ENCODE measurements at places on chromosomes 1 and 21.
A peak's percentile ranks its signal among the peaks of the same experiment; 100 is the strongest.

DNA sequence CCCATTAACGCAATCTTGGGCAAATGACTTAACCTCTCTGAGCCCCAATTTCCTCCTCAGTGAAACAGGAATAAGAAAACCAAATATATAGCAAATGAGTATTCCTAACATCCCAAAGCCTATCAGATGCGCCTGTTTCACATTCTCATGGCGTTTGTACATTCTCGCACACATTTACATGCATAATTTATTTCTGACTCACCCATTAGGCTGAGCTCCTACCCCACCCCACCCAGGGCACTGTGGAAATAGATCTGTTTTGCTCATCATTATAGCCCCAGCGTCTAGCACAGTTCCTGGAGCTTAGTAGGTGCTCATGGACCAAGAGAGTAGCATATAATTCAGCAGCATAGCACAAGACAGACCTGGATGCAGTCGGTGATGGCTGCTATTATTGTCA is 146.1 kb upstream of the VANGL1 start:
- H3K27me3 ChIP-seq, result no peaks in the 10 kb centered on the region
- H3K36me3 ChIP-seq, result no peaks in the 10 kb centered on the region
- no peak overlapping the region for H3K27ac ChIP-seq
- no peak for DNase-seq
- no peaks in the 10 kb centered on the region for H3K4me1 ChIP-seq
- no peak overlapping the region for H3K4me3 ChIP-seq

GRCh38 chr1:193926956-193927355 is 740.5 kb upstream of the B3GALT2 start:
- no peaks in the 10 kb centered on the region for H3K36me3 ChIP-seq

DNA sequence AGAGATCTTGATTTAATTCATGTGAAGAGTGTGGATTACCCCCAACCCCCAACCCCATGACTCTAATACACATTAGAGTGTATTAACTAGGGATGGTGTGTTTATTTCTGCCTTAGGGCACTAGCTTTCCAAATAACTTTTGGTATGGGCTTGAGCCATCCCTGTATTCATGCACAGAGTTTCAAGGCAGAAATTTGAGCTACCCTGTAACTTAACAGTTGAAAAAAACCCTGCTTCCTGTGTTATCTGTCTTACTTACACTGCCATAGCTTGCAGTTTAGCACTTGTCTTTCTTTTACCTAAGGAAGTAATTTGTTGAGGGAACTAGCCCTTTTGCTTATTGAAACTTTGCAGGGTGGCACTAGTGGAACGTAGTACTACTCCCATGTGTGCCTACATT is 6.3 kb downstream of the SRSF11 start:
- H3K27ac ChIP-seq, result no peak overlapping the region
- no peaks in the 10 kb centered on the region for H3K27me3 ChIP-seq
- H3K4me3 ChIP-seq, result no peak overlapping the region
- peaks cover 83% of the 10 kb centered on the region for H3K36me3 ChIP-seq
- DNase-seq, result no peak

- H3K4me3 ChIP-seq, result no peak overlapping the region
- no peaks in the 10 kb centered on the region for H3K36me3 ChIP-seq
- no peaks in the 10 kb centered on the region for H3K27me3 ChIP-seq
- no peak for DNase-seq
Observed at GRCh38 chr1:19517017-19517416, 31.7 kb upstream of the CAPZB start.

DNA sequence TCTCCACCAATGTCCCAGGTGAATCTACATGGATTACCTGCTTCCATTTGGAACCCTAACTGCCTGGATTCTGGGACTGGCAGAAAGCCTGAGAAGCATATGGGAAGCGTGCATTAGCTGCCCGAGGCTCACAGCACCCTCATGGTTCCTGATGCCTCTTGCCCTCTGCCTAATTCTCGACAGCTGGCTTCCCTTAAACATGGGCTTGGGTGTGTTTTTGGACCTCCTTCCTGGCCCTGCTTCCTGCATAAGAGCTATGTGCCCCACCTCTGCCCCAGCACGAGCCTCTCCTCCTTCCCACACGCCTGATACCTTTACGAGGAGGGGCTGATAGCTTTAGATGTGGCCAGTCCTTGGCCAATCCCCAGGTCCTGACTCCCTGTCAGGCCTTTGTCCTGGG is 152.4 kb upstream of the HMGB4 start:
- H3K4me1 ChIP-seq, result no peaks in the 10 kb centered on the region
- H3K4me3 ChIP-seq, result no peak overlapping the region
- DNase-seq, result no peak
- H3K27me3 ChIP-seq, result no peaks in the 10 kb centered on the region

DNA sequence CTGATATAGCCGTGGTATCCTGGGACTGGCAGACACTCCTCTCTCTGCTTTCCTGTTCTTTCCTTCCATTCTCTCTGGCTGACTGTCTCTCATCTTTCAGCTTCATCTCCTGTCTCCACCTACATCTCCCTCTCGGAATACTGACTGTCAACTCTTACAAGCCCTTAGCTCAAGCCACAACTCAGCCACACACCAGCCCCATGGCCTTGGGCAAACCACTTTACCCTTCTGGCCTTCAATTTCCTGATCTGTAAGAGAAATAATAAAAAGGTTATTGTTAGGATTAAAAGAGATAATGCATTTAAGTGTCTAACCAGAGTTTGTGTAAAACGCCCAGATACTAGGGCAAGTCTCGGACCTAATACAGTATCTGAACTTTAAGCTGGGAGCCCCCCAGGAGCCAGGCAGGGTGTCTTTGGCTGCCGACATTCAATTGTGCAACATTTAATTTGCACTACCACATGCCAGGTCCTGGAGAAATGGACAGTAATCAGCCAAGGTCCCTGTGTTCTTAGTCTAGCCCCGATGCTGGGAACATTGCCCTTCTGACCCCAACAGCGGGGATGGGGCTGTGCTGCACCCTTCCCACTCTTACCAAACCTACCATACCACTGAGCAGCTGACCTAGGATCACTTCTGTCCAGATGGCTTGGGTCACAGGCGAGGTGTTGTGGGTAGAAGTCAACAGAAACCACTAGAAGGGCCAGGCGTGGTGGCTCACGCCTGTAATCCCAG is 5.1 kb downstream of the ECHDC2 start:
- H3K4me1 ChIP-seq, result peaks cover 34% of the 10 kb centered on the region
- H3K27me3 ChIP-seq, result no peaks in the 10 kb centered on the region
- H3K27ac ChIP-seq, result peak overlapping the region; percentile 28
- H3K36me3 ChIP-seq, result peaks cover 19% of the 10 kb centered on the region
- DNase-seq, result no peak
- H3K4me3 ChIP-seq, result no peak overlapping the region

Data from spleen (tissue), 13 donors.